ENCODE measurements at places on chromosomes 3 and 15.

DNA sequence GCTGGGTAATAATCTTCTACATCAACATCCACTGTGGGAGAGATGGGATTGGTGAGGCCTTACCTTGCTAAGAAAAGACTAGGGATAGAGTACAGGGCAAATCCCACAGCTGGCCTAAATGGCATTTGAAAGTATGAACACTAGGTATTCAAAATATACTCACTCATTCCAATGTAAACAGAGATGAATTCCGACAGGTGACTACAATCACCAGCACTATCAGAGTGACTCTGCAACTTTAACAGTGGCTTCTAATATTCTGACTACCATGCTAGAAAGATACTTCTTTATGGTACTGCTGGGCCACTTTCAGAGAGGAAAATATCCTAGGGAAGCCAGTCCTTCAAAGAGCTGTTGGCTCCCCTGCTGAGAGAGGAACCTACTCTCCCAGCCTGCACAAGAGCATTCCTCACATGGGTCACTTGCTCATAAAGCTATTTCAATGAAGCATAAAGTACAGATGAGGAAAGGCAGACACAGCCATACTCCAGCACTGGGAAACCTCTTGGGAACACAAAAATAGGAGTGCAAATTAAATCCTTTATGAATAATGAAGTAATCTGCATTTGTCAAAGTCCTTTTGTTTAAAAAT is 21.5 kb upstream of the MAN2C1 start:
- no peak for DNase-seq

DNA sequence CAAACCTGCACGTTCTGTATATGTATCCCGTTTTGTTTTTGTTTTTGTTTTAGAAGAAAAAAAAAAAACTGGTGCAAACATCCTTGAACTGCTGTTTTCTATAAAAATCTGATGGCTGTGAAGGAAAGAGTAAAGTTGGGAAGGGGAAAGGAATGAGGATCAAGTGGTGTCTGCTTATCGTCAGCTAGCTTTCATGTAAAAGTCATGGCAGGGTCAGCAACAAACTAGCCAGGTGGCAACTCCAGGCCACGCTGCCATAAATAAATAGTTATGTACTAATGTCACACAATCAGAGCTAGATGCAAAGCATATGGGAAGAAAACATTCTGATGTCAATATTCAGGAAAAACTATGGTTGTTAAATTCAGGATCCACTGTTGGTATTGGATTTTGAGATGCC is 2.3 kb upstream of the CDIN1 start:
- DNase-seq, result no peak

DNA sequence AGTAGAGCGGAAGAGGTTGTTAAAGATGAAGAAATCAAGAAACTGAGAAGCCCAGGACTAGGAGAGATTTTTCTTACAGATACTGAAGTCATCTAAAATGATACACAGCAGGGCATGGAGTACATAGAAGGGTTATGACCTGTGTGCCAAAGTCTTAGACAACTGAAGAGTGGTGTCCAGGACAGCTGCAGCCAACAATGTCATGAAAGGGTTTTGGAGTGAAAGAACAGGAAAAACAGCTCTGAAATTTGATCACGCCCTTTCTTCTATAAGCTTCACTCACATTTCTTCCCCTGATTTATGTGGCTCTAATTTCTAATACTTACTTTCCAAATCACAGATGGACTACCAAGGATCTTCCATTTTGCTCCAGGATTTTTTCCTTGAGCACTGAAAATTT is 3.0 kb downstream of the CFAP20DC start:
- DNase-seq, result no peak

DNA sequence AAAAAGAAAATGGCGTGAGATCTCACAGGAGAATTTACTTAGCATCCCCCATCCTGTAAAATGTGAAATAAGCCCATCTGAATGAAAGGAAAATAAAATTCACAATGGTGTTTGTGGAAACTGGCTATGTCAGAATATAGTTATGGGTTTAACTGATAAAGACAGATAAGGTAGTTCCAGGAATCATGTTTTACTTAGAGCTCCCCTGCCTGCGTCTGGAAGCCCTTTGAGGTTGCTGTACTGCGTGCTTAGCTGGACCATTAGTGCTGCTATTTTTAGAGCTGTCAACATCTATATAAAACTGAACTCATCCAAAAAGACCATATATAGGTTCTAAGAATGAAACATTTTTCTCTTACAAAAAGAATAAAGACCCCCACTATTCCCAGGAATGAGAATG is 130.8 kb downstream of the LSAMP start:
- no peak for DNase-seq

DNA sequence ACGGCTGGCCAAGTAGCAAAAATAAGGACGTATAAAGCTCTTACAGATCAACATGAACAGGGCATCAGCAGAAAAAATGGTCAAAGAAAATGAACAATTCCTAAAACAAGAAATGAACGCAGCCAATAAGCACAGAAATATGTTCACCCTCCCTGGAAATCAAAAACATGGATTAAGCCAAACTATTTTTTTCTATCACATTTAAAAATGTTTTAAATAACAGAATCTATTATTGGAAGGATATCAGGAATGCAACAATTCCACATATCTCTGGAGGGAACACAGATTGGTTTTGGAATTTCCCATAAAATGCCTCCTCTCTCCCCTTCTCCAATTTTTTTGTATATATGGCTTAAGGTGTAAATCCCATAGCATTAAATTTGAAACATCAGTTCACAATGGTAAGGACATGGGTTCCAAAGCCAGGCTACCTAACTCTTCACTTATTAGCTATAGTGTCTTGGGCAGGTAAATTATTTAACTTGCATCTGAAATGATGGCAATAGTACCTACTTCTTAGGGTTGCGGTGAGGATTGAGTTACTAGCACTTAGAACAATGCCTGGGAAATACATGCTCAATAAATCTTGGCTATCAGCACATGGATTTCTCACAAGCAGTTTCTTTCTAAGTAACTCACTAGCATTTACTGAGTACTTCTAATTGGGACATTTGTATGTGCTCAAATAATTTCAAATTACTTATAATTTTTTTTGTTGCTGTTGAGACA is 10.1 kb downstream of the UACA start:
- no peak for DNase-seq

- no peak for DNase-seq
These were observed 167.1 kb downstream of the SHOX2 start for GRCh38 chr3:157939166-157939565.

GRCh38 chr15:41231422-41232226 is 556 bp downstream of the CHP1 start:
- no peak for DNase-seq

GRCh38 chr15:52997123-52997522 is 207.0 kb upstream of the ONECUT1 start:
- no peak for DNase-seq

GRCh38 chr3:106251160-106251892 is 382.5 kb upstream of the CBLB start:
- no peak for DNase-seq

GRCh38 chr15:40630313-40630712 is 36.3 kb downstream of the KNL1 start:
- no peak for DNase-seq

DNA sequence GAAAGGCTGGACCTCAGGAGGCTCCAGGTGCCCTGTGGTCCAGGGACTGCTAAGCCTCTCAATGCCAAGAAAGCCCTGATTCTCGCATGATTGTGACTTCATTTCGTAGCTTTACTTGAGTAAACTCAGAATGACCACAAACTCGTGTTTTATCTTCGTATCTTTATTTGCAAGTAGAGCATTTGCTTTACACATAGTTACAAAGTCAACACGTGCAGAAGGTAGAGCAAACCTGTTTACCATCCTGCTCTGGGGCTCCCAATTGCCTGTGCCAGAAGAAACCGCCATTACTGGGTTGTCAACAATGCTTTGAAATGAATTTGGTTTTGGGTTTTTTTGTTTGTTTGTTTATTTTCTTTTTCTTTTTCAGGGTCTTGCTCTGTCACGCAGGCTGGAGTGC is 5.8 kb upstream of the MESP1 start:
- no peak for DNase-seq

- DNase-seq, result peak; percentile 33
These were observed 8.0 kb upstream of the FAM107A start for GRCh38 chr3:58585005-58585786.

- DNase-seq, result no peak
These were observed 214.5 kb downstream of the RPLP1 start for GRCh38 chr15:69666921-69667811.

- no peak for DNase-seq
These were observed 23.1 kb downstream of the CD47 start for GRCh38 chr3:108067768-108068167.

DNA sequence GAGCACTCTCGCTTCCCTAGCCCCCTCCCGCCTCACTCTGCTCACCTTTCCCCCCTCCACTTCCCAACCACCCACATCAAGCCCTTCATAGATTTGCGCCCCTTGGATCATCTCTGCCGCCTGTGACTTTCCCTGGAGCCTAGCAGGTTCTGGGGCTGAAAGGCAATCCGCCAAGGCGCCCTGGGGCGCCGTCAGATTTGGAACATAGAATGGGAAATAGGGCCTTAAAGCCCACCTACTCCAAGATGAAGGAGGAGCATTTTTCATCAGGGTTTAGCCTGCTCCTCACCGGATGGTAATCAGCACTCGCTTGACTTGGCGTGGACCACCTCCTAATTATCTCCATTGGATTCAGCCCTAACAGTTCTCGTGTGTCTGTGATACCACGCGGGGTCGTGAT is 1.3 kb downstream of the CPNE4 start:
- DNase-seq, result no peak

- DNase-seq, result peak; percentile 83
These were observed 1.5 kb upstream of the MYNN start for GRCh38 chr3:169771497-169772304.

- DNase-seq, result no peak
These were observed 10.2 kb downstream of the TADA3 start for GRCh38 chr3:9781978-9782603.

GRCh38 chr15:31077181-31077580 is 24.3 kb downstream of the TRPM1 start:
- no peak for DNase-seq

DNA sequence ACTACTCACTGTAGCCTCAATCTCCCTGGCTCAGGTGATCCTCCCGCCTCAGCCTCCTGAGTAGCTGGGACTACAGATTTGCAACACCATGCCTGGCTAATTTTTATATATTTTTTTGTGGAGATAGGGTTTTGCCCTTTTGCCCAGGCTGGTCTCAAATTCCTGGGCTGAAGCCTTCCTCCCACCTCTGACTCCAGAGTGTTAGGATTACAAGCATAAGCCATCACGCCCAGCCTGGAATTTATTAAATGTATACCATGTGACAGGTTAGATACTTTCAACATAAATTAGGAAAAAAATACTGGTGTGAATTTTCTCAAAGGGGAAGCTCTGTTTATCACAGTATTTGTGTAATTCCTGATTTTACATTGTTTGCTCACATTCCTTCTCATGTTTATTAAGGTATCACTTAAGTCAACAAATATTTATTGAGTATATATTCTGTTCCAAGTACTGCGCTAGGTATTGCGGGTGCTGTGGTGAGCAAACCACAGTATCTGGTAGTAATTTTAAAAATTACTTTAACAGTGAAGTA is 24.8 kb downstream of the PPP4R2 start:
- no peak for DNase-seq

GRCh38 chr3:71051893-71052687 is 531.4 kb downstream of the FOXP1 start:
- no peak for DNase-seq

GRCh38 chr15:41996921-41997592 is 23.8 kb downstream of the PLA2G4E start:
- no peak for DNase-seq

DNA sequence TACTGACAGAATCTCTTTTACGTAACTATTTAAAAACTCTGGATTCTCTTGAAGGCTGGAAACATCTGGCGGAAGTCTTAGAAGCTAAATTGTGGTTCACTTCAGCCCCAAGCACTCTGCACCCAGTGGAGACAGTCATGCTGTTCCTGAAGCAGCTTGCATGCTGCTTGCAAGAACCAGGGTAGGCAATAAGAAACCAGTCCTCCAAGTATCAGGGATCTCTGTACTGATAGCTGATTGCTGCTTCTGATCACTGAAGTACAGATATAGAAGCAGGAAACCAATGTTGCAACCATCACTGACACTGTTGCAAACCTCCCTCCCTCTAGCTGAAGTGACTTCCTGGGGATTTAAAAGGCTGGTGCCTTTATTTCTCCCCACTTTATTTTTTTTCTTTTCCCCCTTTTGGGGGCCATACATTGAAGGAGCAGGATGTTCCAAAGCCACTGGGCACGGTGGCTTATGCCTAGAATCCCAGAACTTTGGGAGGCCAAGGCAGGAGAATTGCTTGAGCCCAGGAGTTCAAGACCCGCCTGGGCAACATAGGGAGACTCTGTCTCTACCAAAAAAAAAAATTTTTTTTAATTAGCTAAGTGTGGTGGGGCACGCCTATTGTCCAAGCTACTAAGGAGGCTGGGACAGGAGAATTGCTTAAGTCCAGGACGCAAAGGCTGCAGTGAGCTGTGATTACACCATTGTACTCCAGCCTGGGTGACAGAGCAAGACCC is 15.3 kb downstream of the SPCS1 start:
- peak; percentile 33 for DNase-seq

DNA sequence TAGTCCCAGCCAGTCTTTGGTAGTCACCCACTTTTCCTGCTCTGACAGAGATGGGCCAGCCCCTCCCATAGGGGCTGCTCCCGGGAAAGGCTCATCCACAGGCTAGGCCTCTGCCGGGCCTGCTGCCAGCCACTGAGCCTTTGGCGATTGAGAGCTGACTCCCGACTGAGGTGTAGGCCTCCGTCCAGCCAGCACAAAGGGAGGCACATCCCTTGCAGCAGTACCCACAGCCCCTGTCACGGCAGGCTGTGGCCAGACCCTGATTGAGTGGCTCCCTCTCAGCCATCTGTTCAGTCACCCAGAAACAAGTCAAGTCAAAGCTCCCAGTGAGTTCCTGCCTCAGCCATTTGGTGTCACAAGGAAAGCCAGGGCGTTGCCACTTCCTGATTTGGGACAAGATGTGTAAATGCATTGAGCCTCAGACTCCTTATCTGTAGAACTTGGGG is 6.2 kb upstream of the PAK6 start:
- no peak for DNase-seq

DNA sequence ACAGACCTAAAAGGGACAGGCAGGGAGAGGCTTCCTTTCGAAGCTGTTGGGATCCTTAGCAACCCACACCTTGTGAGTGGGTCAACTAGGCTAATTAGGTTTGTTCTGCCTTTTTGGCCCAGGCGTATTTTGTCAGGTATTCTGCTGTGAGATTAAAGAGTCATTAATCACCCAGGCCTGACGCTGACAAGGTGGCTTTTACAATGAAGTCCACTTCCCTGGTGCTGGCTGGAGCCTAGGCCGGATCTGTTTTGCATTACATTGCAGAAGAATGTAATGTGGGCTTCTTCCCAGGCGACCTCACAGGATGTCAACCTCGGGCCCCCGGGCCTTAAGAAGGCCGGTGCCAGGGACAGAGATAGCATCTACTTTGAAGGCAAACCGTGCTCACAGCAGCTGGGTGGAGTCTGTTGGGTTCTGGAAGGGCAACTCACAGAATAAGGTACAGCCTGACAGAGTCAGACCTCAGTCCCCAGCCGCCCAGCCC is 76.9 kb downstream of the HES1 start:
- no peak for DNase-seq

GRCh38 chr3:17233398-17233800 is 348.6 kb downstream of the PLCL2 start:
- peak; percentile 69 for DNase-seq

- no peak for DNase-seq
These were observed 39.1 kb downstream of the DHX36 start for GRCh38 chr3:154285221-154285620.

GRCh38 chr3:166713787-166714186 is 666.3 kb downstream of the ZBBX start:
- DNase-seq, result no peak

GRCh38 chr3:100198579-100199269 is 62.1 kb upstream of the TBC1D23 start:
- no peak for DNase-seq

Data from CD4-positive, alpha-beta memory T cell (primary cell).